ENCODE measurements at places on chromosomes 1 and 21. TPM values are rescaled to one million over a fixed set of nuclear protein-coding genes. Genes with fewer than 3 reads are reported as not detected.

The TFF2 gene
- not detected for total RNA-seq

The ILDR2 gene
- 4.1 TPM for total RNA-seq

The TPTE gene
- total RNA-seq = not detected

The SPRR1B gene
- total RNA-seq = not detected

The OR2L8 gene
- 0.53 TPM for total RNA-seq

The DIRAS3 gene
- 3.0 TPM for total RNA-seq

The ACOT11 gene
- 18.8 TPM for total RNA-seq

The IL6R gene
- total RNA-seq = 8.1 TPM

The DMBX1 gene
- not detected for total RNA-seq

The RCC2 gene
- 36.9 TPM for total RNA-seq

DNA sequence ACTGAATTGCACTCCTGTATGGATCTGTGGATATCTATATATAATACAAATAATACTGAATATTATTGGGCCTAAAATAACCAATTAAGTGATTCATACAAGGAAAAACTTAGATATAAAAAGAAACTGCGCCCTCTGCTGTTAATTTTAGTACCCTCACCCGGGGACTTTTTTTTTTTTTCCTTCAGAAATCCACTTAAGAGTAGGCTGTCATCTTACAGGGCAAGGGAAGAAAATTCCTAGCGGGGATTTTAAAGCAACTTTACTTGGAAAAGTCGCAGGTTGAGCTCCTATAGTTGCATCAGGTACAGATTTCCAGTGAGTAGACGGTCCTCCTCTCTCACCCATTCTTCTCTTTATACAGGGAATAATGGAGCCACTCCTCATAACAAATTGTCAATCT, 1.3 kb downstream of the NTNG1 start:
- DNase-seq = peak; percentile 67

- no peak for DNase-seq
Measured at GRCh38 chr1:24493785-24494184, 8.9 kb upstream of the RCAN3 start.

DNA sequence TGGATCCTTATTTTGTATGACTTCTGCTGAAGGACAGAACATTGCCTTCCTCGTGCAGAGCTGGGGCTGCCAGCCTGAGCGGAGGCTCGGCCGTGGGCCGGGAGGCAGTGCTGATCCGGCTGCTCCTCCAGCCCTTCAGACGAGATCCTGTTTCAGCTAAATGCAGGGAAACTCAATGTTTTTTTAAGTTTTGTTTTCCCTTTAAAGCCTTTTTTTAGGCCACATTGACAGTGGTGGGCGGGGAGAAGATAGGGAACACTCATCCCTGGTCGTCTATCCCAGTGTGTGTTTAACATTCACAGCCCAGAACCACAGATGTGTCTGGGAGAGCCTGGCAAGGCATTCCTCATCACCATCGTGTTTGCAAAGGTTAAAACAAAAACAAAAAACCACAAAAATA, 27.5 kb upstream of the KDM4A start:
- DNase-seq = no peak

DNA sequence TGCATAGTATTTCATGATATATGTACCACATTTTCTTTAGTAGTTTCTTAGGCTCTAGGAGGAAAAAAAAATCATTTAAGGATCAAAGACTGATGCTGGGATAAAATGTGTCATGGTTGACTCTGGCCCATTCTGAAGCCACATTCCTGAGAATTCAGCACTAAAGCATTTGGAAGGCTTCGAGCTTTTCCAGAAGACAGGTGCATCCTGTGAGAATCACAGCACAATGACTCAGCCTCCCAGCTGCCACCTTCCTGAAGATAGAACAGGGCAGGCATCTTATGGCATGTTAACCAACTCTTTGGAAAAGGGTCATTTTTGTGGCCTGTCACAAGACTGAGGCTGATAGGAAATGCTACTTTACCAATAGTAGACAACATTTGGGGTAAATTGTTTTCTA, 359.9 kb downstream of the PCP4 start:
- no peak for DNase-seq

GRCh38 chr1:240192851-240193250, 101.2 kb downstream of the FMN2 start:
- DNase-seq = no peak

DNA sequence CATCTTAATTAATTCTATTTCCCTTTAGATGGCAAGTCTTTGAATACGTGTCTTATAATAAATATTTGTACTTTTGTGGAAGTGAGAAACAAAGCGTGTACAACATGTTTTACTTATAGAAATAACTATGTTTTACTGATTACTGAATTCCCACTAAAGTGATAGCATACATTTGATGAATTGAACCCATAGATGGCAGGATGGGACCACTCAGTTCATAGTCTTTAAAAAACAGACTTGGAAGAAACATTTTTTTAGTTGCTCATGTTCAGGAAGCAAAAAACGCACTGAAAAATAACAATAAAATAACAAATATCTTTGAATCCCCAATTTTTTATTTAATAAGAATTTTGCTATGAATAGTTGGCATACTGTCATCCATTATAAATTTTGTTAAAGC, 507.1 kb upstream of the ZRANB2 start:
- DNase-seq = no peak

DNA sequence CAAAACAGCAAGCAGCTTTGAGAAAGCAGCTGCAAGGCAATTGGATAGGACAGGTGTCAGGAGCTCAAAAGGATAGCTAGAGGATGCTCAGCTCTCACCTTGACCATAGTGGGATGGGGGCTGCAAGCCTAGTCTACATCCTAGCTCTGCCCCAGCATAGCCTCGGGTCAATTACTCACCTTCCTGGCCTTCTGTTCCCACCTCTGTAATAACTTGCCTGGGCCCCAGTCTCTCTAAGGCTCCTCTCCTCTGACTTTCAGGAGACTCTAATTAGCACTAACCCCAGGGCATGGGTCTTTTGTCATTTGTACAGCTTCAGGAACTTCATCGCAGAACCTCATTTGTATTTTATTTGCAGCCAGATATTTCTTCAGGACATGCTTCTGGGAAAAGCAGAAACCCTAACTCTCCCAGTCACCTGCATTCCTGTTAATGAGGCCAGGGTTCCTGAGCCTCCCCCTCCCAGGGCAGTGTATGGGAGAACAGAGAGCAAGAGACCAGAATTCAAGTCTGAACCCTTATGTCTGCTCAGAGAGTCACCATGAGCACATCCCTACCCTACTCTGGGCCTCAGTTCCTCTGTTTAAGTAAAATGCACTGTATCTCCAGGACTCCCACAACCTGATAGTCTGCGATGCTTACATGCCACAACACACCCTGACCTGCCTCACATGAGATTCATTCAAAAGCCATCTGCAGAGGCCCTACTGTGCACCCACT, 108.1 kb downstream of the MATN1 start:
- DNase-seq = no peak

DNA sequence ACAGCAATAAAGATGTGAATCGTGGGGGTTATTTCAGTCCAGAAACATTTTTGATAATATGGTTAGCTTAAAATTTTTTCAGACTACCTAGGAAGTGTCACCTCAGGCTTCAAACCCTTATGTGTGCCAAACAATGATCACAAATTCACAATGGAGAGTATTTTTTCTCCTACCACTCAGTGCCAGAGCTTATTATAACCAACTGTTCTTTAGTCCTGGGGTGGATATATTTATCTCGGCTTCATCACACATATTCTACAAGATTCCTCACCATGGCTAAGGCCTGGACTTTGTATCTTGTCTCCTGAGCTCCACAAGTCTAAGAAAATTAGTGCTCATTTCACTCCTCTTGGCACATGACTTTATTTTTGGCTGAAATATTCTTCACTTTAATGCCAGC, 629.1 kb downstream of the RWDD3 start:
- DNase-seq = no peak

- DNase-seq = no peak
Measured at GRCh38 chr1:203629016-203629506, 2.4 kb downstream of the ATP2B4 start.

DNA sequence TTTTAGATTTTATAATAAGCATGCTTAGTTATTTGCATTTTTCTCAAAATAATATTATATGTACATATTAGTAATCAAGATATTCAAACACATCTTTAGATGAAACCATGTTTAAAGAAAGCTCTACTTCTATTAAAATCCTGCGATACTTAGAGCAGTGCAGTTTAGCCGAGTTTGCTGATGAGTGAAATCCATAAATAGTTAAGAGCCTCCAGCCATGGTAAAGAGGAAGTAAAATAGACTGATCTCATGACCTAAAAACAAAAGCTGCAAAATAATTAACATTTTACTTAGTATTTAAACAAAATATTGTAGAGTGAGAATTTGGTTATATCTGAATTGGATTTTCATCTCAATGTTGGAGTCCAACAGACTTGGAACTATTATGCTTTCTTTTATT, 147.4 kb upstream of the NRIP1 start:
- DNase-seq = no peak

DNA sequence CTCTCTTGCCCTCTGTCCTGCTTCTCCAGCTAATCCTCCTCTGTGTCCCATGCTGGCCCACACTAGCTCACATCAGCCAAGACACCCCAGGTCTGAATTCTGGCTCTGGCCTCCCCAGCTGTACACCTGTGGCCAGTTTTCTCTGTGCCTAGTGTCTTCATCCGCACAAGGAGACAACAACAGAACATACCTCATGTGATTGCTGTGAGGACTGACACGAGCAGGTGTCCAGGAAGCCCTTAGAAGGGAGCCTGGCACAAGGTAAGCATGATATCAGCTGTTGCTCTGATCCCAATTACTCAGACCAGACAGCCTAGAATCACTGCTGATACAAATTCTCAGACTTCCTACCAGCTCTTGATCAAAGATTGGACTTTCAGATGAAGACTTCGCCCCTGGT, 71.2 kb upstream of the GJB5 start:
- DNase-seq = no peak
